ENCODE measurements at places on chromosomes 6 and 20.

DNA sequence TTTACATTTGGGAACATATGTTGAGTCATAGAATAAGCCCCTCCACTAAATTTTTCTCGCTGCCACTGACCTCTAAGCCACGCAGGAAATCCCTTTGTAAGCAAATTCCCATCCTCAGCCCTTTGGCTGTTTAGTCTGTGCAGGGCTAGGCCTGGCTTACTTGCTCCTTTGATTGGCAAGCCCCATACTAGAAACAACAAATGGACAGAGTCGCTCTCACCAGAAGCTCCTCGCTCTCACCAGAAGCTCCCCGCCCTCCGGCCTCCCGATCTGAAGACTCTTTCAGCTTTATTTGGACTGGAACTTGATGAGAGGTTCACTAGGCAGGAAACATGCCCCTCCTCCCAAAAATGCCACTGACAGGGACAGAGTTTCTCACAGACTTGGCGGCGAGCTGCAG, 149.2 kb upstream of the EXOC2 start:
- no peak for DNase-seq

- no peak for DNase-seq
These were observed 33.8 kb downstream of the TNFAIP3 start for GRCh38 chr6:137900815-137901214.

DNA sequence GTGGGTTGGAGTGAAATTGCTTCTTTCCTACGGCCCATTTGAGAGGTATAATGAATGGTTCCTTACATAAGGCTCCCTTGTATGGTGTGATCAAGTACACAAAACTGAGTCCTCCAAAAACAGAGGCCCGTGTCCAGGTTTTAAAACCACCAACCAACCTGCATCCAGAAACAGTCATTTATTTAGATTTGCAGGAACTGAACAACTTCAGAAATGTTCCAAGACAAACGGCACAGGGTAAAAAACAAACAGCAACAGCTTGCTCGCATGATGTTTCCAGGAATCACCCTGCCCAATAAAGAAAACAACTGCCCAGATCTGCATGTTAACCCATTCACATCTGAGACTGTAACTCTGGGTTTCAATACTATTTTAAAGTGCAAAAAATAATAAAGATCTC, 40.2 kb upstream of the TRAM2 start:
- no peak for DNase-seq

DNA sequence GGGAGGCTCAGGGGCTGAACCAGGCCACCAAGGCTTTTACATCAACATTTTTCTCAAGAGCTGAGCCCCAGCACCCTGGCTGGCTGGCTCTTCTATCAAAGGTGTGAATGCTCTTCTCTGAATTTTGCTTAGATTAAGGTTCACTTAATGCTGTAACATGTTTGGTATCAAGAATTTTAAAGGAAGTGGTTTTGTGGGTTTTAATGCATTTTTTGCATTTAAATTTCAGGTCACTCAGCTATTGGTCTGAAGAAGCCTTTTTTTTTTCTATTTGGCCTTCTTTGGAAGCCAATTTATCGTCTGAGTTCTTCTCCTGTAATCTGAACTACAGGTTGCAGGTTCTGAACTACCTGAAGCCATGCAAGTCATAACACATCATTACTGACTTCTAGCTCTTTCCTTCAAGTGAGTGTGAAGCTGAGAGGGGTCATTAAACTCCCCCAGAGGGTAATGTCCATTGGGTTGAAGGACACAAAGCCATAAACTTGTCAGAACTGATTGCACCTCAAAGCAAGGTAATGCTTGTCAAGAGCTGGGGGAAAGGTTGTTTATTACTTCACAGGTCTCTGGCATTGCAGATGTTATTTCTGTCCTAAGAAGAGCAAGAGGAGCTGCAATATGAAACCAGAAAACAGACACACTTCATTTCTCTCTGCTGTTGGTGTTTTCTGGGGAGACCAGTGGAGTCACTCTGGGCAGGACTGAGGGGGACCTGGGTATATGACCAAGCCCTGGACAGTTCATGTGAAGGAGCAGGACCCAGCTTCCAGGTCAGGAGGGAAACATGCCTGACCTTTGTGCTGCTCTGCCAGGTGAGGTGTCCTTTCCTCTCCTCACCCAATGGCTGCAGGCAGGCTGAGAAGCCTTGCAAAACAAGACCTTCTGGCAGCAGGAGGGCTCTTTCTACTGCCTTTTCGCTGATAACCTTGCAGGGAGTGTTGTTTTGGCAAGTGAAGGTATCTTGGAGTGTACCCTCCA, 26.1 kb upstream of the NEDD9 start:
- DNase-seq = no peak

GRCh38 chr6:33768644-33769120, 20.2 kb downstream of the LEMD2 start:
- DNase-seq = peak; percentile 71

GRCh38 chr6:36970892-36971842, 14.8 kb downstream of the MTCH1 start:
- DNase-seq = no peak

DNA sequence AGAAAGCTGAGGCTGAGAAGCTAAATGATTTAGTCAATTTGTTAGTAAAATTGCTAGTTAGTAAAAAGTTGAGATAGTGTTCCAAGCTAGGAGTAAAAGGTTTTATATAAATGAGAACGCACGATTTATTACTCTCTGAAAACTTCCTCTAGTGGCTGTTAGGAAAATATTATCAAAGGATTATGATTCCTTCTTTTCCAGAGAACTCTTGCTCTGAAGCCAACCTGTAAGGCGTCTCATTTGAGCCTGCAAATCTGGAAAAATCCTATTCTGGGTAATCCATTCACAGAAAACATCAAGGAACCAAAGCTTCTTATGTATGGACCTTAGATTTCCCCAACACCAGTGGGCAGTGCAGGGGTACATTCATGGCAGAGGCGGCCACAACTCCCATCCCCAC, 252.7 kb downstream of the SOD2 start:
- DNase-seq = no peak
